ENCODE measurements at places on chromosomes 13 and 19. TPM values are rescaled to one million over a fixed set of nuclear protein-coding genes. Genes with fewer than 3 reads are reported as not detected.

The CRB3 gene
- total RNA-seq: 6.0 TPM

The LGALS4 gene
- total RNA-seq: 0.77 TPM

The ACER1 gene
- not detected for total RNA-seq

The C19orf38 gene
- 0.11 TPM for total RNA-seq

The CLEC4M gene
- not detected for total RNA-seq

The GJB6 gene
- total RNA-seq: not detected

The LILRA1 gene
- not detected for total RNA-seq

The TNFSF13B gene
- total RNA-seq: not detected

The NCR1 gene
- total RNA-seq: not detected

The SLITRK1 gene
- not detected for total RNA-seq

The NMRK2 gene
- total RNA-seq: not detected

The ZNF793 gene
- total RNA-seq: not detected

The SLC15A1 gene
- 0.05 TPM for total RNA-seq

The CCL25 gene
- total RNA-seq: not detected

The DOCK6 gene
- total RNA-seq: 8.6 TPM

The KLK2 gene
- not detected for total RNA-seq

The CEACAM7 gene
- not detected for total RNA-seq

The COX6B1 gene
- total RNA-seq: 1,573 TPM

The TRPM4 gene
- total RNA-seq: 8.2 TPM

The FCER2 gene
- not detected for total RNA-seq

The DACT3 gene
- 0.49 TPM for total RNA-seq

The PSPN gene
- total RNA-seq: 0.88 TPM

The GPR42 gene
- total RNA-seq: not detected

The CPB2 gene
- not detected for total RNA-seq

The CD22 gene
- 0.53 TPM for total RNA-seq

The ANGPTL8 gene
- not detected for total RNA-seq

The GJB2 gene
- total RNA-seq: 1.1 TPM

The ZNF560 gene
- not detected for total RNA-seq

The CYP2A7 gene
- not detected for total RNA-seq

The CGB8 gene
- 5.3 TPM for total RNA-seq

The PDE4C gene
- total RNA-seq: 0.02 TPM

The MUC16 gene
- total RNA-seq: 0.08 TPM

The SLITRK5 gene
- 0.45 TPM for total RNA-seq

The SAE1 gene
- 212 TPM for total RNA-seq

The FAM216B gene
- total RNA-seq: not detected

The LRRC63 gene
- total RNA-seq: not detected

The NLRP5 gene
- total RNA-seq: not detected

The FXYD3 gene
- 0.13 TPM for total RNA-seq

The IL12RB1 gene
- not detected for total RNA-seq

Measured in A549 treated with DMSO at 1 μM for 4 hours (cell line).